ENCODE measurements at places on chromosomes 16 and 17.

DNA sequence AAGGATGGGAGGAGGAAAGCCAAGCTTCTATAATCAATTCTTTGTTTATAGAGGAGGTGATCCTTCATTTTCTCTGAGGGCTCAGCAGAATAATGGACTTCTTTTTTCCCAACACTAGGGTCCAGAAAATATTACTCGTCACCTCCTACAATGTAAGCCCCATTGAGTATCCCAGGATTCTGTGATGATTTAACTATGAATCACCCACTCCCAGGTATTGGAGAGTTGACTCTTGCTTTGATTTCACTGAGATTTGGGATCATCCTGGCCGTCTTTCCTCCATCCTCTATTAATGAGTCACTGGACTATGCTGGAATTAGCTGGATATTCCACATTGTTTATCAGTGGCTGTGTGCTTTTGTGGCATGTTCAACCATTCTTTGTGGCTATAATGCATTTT, 452.0 kb downstream of the NPIPA7 start:
- DNase-seq, result no peak

- no peak for DNase-seq
These were observed 8.3 kb downstream of the CCR7 start for GRCh38 chr17:40556884-40557414.

GRCh38 chr17:69228018-69228417, 606 bp downstream of the ABCA10 start:
- no peak for DNase-seq

DNA sequence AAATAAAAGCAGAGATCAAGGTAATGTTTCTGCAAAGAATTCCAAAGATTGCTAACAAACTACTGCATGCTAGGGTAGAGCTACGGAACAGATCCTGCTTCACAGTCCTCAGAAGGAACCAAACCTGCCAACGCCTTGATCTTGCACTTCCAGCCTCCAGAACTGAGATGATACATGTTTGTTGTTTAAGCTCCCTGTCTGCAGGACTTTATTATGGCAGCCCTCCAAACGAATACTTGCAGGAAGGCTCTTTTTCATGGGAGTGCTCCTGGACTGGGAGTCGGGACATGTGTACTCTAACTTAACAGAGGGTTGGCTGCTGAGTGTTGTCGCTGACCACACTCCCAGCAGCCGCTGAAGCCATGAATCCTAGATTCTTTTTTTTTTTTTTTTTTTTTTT, 808.8 kb upstream of the EEF2KMT start:
- DNase-seq, result no peak

- no peak for DNase-seq
These were observed 520.8 kb downstream of the HAPSTR1 start for GRCh38 chr16:9612267-9612666.

Data from NCI-H2081 (cell line).